ENCODE measurements at places on chromosomes 3 and 15.

- no peak for DNase-seq
- no peaks in the 10 kb centered on the region for H3K36me3 ChIP-seq
- H3K27me3 ChIP-seq, result peaks cover 5% of the 10 kb centered on the region
- no peak overlapping the region for H3K27ac ChIP-seq
- H3K4me1 ChIP-seq, result peaks cover 2% of the 10 kb centered on the region
These were observed 37.8 kb downstream of the MINDY4B start for GRCh38 chr3:150867434-150867833.

DNA sequence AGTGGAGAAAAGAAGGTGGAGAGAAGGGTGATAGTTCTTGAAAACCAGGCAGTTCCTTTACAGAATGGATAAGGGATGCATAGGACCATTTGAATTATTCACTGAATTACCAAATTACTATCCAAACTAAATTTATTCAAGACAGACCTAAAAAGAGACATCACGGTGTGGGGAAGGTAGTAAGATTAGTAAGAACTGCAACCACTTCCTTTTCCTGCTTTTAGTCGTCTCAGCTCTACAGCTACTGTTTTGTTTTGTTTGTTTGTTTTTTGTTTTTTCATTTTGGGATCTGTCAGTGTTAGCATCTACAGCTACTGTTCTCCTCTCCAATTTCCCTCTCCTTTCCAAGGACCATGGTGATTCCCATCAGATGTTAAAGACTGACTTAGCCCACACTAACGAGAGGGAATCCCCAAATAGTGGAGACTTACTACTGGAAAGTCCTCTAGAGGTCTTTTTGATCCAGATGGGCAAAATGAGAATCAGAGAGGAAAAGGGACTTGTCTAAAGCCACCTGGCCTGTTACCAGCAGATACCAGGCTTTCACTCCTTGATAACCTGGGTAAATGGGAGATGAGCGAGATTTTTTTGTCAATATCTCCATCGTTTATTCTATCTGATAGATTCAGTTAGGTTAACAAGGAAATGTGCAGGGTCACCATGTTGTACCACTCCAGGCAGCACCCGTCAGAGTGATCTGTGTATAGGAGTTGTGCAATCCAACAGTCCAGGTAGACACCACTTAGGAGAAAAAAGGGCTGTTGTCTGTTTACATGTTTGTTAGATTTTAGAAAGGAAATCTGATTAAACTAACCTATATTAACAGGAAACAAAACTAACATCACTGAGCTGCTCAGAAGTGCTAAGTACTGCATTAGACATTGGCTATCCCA lies 6.0 kb downstream of the HCLS1 start:
- H3K4me3 ChIP-seq, result peak overlapping the region; percentile 3
- H3K4me1 ChIP-seq, result peaks cover 70% of the 10 kb centered on the region
- peaks cover 88% of the 10 kb centered on the region for H3K36me3 ChIP-seq
- no peaks in the 10 kb centered on the region for H3K27me3 ChIP-seq
- DNase-seq, result no peak
- peak overlapping the region; percentile 59 for H3K27ac ChIP-seq

DNA sequence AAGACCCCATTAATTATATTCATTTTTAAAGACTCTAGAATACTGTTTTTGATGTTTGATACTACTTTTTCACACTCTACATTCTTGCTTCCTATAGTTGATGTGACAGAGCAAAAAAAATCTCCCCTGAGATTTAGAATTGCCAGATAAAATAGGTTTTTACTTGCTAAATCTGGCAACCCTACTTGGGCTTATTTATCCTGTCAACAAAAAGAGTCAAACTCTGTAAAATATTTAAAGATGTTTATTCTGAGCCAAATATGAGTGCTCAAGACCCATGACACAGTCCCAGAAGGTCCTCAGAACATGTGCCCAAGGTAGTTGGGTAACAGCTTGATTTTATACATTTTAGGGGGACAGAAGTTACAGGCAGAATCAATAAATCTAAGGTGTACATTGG lies 72.3 kb downstream of the DAPK2 start:
- H3K27ac ChIP-seq, result no peak overlapping the region
- peaks cover 18% of the 10 kb centered on the region for H3K4me1 ChIP-seq
- DNase-seq, result no peak

GRCh38 chr3:138219255-138219654 lies 32.2 kb downstream of the ARMC8 start:
- H3K27ac ChIP-seq, result no peak overlapping the region
- H3K4me3 ChIP-seq, result no peak overlapping the region
- H3K27me3 ChIP-seq, result no peaks in the 10 kb centered on the region
- H3K4me1 ChIP-seq, result peaks cover 21% of the 10 kb centered on the region
- H3K36me3 ChIP-seq, result peaks cover 50% of the 10 kb centered on the region
- no peak for DNase-seq

DNA sequence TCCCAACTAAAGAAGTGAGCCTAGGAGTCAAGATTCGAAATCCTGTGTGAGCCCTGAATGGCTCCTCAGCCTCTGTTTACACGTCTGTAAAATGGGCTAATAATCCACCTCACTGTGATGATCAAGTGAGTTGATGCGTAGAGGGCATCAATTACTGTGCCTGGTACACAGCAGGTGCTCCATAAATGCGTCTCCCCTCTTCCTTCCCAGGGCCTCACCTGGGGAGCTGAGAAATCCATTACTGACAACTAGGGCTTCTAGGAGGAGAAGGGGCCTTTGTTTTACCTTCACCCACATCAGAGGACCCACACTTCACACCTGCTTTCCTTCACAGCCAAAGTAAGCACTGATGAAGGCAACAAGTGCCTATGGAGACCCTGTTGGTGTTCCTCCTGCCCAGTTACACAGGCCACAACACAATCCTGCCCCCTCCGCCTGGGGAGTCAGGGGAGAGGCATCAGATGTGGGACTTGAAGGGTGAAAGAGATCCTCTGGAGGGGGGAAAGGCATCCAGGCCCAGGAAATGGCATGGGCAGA lies 1.4 kb downstream of the CIB2 start:
- H3K4me1 ChIP-seq, result peaks cover 16% of the 10 kb centered on the region
- no peaks in the 10 kb centered on the region for H3K27me3 ChIP-seq
- no peak for DNase-seq
- H3K27ac ChIP-seq, result peak overlapping the region; percentile 50
- H3K36me3 ChIP-seq, result no peaks in the 10 kb centered on the region

GRCh38 chr3:136916223-136916622 lies 41.6 kb upstream of the IL20RB start:
- no peaks in the 10 kb centered on the region for H3K27me3 ChIP-seq
- no peak overlapping the region for H3K27ac ChIP-seq
- peaks cover 23% of the 10 kb centered on the region for H3K36me3 ChIP-seq
- peaks cover 67% of the 10 kb centered on the region for H3K4me1 ChIP-seq
- no peak overlapping the region for H3K4me3 ChIP-seq

- no peaks in the 10 kb centered on the region for H3K36me3 ChIP-seq
- H3K4me3 ChIP-seq, result no peak overlapping the region
- peaks cover 3% of the 10 kb centered on the region for H3K27me3 ChIP-seq
- DNase-seq, result no peak
These were observed 37.7 kb upstream of the SLC41A3 start for GRCh38 chr3:126121632-126122031.

GRCh38 chr3:32282578-32283154 lies 44.2 kb downstream of the CMTM8 start:
- no peak for DNase-seq
- no peak overlapping the region for H3K27ac ChIP-seq
- H3K36me3 ChIP-seq, result no peaks in the 10 kb centered on the region
- H3K4me3 ChIP-seq, result no peak overlapping the region
- peaks cover 27% of the 10 kb centered on the region for H3K4me1 ChIP-seq
- peaks cover 3% of the 10 kb centered on the region for H3K27me3 ChIP-seq

DNA sequence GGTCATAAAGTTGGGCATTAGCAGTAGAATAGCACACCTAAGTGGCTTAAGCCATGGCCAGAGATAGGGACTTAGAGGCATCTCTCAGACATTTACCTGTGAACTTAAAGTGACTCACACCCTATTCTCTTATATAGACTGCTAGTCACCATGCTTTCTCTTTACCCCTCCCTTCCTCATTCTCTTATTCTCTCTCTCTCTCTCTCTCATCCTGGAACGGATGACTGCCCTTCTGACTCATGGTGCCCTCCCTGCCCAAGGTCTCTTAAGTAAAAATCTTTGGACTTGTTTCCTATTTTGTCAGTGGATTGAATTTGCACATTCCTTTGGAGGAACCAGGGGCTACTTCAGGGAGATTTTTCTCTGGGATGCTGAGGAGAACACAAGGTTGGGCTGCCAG lies 58.8 kb downstream of the NPAP1 start:
- no peaks in the 10 kb centered on the region for H3K27me3 ChIP-seq
- no peak for DNase-seq
- no peaks in the 10 kb centered on the region for H3K4me1 ChIP-seq
- H3K4me3 ChIP-seq, result no peak overlapping the region

GRCh38 chr3:45176912-45177311 lies 30.7 kb upstream of the CDCP1 start:
- H3K27ac ChIP-seq, result no peak overlapping the region
- no peaks in the 10 kb centered on the region for H3K4me1 ChIP-seq
- DNase-seq, result no peak
- H3K4me3 ChIP-seq, result no peak overlapping the region
- H3K27me3 ChIP-seq, result peaks cover 13% of the 10 kb centered on the region
- H3K36me3 ChIP-seq, result no peaks in the 10 kb centered on the region

DNA sequence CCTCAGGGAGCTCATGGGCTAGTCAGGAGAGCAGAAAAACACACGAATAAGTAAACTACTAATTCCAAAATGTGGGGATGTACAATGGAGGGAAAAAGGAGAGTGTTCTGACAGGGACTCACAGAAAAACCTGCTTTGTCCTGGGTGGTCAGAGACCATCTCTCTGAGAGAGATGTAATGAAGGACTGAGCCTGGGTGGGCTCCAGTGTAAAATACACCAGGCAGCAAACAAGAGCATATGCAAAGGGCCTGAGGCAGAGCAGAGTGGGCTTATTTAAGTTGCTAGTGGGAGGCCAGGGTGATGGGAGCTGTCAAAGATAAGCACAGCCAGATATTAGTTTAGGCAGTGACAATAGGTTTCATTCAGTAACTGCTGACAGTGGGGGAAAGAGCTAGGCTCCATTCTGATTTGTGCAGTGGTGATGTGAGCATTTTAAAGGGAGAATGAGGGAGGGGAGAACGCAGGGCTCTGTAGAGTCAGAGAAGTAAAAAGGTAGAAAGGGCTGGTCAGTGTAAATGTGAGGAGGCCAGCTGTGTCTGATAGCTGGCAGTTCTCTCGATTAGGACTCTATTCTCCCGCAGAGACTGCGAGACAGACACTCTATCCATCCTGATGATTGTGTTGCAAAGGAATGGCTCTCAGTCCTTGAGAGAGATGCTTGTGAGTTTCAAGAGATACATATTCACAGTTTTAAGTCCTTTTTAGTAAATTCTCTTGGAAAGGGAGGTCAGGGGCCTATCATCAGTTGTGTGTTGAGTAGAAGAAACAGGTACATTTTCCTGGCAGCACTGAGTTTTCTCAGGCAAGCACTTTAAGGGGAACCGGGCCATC lies 3.5 kb downstream of the TF start:
- no peaks in the 10 kb centered on the region for H3K4me1 ChIP-seq
- no peak for DNase-seq
- H3K36me3 ChIP-seq, result no peaks in the 10 kb centered on the region
- H3K4me3 ChIP-seq, result no peak overlapping the region
- H3K27me3 ChIP-seq, result peaks cover 28% of the 10 kb centered on the region

DNA sequence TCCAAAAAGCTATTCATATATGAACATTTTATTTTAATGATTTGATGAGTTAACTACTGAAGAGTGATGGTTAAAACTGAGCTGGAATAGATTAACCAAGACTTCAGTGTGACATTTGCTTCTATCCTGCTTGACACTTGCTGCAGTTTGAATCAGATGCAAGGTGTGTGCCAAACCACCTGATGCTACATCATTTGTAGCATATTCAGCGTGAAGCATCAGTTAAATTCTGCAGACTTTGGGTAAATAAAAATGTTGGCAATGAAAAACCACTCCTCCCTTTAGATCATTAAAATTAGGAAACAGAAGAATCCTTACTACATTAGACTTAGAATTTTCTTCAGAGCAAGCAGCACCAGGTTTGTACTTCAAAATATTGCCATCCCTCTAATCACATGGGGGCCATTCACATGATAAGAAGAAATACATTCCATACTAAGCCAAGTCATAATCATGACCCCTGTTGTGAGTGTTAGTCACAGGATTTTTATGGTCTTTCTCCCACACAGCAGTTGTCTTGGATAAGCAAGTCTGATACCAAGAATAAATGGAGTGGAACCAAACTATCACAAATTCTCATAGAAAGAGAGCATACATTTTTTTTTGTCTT lies 160.7 kb upstream of the TNIK start:
- no peak overlapping the region for H3K4me3 ChIP-seq
- DNase-seq, result no peak
- H3K4me1 ChIP-seq, result no peaks in the 10 kb centered on the region

DNA sequence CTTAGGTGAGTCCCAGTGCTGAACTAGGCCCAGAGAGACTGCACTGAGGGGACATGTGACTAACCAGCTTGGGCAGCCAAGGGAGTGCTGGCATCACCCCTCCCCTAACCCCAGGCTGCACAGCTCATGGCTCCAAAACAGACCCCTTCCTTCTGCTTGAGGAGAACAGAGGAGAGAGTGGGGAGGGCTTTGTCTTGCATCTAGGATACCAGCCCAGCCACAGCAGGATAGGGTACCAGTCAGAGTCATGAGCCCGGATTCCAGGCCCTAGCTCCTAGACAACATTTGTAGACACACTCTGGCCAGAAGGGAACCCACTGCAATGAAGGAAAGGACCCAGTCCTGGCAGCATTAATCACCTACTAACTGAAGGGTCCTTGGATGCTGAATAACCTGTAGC lies 49.9 kb upstream of the PLSCR4 start:
- no peaks in the 10 kb centered on the region for H3K36me3 ChIP-seq
- no peaks in the 10 kb centered on the region for H3K27me3 ChIP-seq
- no peak overlapping the region for H3K27ac ChIP-seq
- H3K4me3 ChIP-seq, result no peak overlapping the region

GRCh38 chr3:133077688-133078087 lies 39.5 kb downstream of the TMEM108 start:
- peaks cover 8% of the 10 kb centered on the region for H3K27me3 ChIP-seq
- no peaks in the 10 kb centered on the region for H3K4me1 ChIP-seq
- H3K36me3 ChIP-seq, result no peaks in the 10 kb centered on the region

DNA sequence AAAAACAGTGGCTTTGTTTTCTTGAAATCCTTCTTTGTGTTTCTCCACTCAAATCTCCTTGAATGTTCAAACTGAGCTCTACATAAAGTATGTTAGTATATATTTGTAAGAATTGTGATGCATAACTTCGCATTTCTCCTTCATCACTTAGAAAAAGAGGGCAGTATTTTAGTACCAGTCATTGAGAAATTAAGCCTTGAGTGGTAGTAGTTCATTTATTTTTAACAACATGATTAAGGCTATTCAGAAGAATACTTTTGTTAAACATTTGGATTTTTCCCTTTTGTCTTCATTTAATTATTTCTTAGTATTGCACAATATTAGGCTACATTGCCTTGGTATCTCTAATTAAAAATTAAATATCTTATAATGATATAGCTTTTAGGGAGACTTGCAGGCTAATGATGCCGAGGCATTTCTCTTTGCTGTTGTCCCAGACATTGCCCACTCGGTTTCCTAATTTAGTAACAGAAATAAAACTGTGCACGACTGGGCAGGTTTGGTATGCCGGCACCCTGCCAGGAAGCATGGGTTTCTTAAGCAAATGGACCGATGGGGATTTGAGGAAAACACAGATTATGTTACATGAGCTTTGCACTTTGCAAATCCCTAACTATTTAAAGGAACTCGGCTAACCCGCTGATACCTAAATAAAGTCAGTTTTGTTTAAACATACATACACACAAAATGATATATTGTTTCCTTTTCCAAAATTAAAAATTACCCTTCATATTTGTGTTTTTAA lies 54.7 kb downstream of the LRRC28 start:
- no peaks in the 10 kb centered on the region for H3K27me3 ChIP-seq
- peaks cover under 1% of the 10 kb centered on the region for H3K36me3 ChIP-seq
- DNase-seq, result no peak
- no peak overlapping the region for H3K4me3 ChIP-seq
- H3K4me1 ChIP-seq, result no peaks in the 10 kb centered on the region
- no peak overlapping the region for H3K27ac ChIP-seq
